EL (cell line): ENCODE measurements at places on chromosomes 16 and 17.
A peak's percentile ranks its signal among the peaks of the same experiment; 100 is the strongest.

DNA sequence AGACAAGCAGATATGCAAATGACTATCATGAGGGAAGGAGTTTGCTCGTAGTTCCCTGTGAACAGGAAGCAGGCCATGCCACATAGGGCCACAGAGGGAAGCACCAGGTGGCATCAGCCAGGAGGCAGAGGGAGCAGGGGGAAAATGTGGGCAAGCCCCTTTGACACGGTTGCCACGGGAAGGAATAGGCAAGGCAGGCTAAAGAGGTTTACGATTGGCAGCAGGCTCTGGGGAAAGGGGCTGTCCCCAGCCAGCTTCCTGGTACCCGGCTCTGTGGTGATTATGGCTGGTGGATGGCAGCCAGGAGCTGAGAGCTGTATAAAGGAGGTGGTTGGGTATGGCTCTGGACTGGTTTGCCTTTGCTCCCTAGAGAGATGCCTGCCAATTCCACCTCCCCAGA lies 848 bp downstream of the CES3 start:
- DNase-seq = no peak

- DNase-seq = no peak
These were observed 66.5 kb upstream of the LGALS9 start for GRCh38 chr17:27564463-27564862.

GRCh38 chr16:67936880-67937605 lies 393 bp upstream of the PSMB10 start:
- DNase-seq = peak; percentile 79

GRCh38 chr17:63786971-63787711 lies 13.2 kb downstream of the DDX42 start:
- no peak for DNase-seq

GRCh38 chr16:54034684-54035083 lies 251.9 kb downstream of the IRX3 start:
- DNase-seq = peak; percentile 2

GRCh38 chr16:1496464-1496863 lies 3.3 kb downstream of the TELO2 start:
- no peak for DNase-seq

DNA sequence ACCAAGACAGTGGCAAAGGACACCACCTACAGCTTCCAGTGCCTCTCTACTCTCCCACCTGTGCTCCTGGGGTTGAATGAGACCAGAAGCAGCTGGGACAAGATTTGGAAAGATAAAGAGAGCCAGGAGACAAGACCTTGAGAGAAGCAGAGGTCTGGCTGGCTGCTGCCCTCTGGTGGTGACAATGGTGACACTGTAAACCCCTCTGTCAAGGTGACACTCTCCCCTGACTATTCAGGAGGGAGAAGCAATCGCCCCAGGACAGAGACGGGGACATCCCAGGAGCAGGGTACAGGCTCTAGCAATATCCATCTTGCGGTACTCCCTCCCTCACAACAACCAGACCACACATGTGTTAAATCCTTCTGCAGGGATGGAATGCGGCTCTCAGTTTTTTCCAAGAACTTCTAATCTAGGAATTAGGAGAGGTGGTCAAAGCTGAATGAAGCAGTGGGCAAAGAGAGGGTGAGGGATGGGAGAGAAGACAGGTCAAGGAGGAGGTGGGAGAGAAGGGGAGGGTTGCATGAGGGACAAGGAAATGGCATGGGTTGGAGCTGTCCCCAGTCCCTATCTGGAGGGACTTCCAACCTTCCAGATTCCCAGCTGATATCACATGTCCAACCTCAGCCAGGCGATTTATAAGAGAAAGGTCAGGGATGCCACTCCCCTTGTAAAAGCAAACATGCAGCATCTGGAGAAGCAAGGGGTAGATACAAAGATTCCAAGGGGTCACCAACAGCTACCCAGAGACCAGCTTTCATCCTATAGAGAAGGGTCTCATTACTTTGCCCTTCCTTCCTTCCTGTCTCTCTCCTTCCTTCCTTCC lies 2.9 kb downstream of the PHOSPHO1 start:
- peak; percentile 69 for DNase-seq

- DNase-seq = no peak
These were observed 42.0 kb downstream of the TBX21 start for GRCh38 chr17:47774987-47775580.

- DNase-seq = no peak
These were observed 162.8 kb downstream of the IRF8 start for GRCh38 chr16:86061721-86062120.

- DNase-seq = peak; percentile 6
These were observed 528 bp downstream of the ITFG1 start for GRCh38 chr16:47460359-47460710.

GRCh38 chr16:50980666-50981065 lies 170.4 kb downstream of the SALL1 start:
- no peak for DNase-seq

- no peak for DNase-seq
These were observed 16.2 kb upstream of the HAS3 start for GRCh38 chr16:69089091-69089910.

DNA sequence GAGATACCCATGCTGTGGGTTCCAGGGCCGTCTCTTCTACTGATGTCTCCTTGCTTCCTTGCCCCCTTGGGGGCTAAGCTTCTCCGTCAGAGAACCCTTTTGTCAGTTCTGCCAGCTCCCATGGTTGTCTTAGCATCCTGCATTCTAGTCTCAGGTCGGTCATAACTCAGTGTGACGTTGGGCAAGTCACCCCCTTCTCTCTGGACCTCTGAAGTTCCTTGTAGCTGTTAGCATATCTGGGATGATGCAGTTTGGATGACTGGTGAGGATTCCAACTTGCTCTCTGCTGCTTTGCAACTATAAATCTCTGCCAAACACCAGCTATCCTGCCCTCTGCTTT lies 8.9 kb upstream of the MYL4 start:
- no peak for DNase-seq

DNA sequence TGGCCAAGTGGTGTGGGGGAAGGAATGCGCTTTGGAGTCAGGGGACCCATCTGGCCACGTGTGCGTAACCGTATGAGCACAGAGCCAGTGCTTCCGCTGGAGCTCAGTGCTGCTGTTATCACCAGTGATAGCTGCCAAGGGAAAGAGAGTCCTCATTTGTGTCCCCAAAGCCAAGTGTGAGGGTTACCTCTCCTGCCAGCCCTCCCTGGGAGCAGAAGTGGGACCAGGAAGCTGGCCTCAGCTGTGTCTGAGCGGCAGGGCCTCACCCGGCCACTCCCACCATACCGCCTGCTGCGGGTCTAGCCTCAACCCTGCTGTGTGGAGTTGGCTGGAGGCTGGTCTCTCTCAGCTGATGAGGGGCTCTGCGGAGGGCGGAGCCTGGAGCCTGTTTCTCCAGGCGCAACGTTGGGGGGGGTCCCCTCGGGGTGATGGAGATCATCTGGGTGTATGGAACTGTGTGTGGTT lies 44.5 kb downstream of the MEAK7 start:
- no peak for DNase-seq

GRCh38 chr17:33324736-33325135 lies 31.6 kb upstream of the ASIC2 start:
- no peak for DNase-seq

GRCh38 chr17:76500074-76500746 lies 1.0 kb downstream of the RHBDF2 start:
- no peak for DNase-seq

- peak; percentile 32 for DNase-seq
These were observed 757 bp downstream of the ORMDL3 start for GRCh38 chr17:39926588-39927100.

- DNase-seq = no peak
These were observed 21.5 kb downstream of the COPZ2 start for GRCh38 chr17:48016112-48016511.

DNA sequence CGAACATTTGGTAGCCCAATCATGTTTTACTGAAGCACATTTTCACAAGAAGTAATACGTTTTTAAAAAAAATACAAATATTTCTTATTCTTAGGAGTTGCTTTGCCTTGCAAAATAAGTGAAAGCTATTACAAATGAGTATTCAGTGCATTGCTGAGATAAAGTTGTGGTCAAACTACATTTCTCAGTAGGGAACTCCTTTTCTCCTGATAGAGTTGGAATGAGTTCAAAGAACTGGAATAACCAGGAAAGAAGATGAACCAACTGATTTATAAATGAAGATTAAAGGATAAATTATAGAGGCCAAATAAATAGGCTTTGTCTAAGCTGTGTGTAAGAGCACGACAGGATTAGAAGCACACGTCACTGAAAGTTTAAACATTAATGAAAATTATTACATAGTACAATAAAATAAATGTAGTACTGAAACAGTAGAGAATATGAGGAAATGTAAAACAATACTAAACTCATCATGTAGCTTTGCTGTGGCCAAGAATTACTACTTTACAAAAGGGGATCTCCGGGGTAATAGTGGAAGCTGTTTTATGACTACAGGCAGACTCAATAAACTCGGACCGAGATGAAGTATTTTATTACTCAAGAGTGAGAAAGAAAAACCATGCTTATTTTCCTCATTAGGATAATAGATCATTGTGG lies 73.6 kb downstream of the KCNJ2 start:
- DNase-seq = no peak

GRCh38 chr16:50992350-50993032 lies 158.6 kb downstream of the SALL1 start:
- no peak for DNase-seq

GRCh38 chr16:86735727-86736126 lies 157.4 kb downstream of the FOXL1 start:
- DNase-seq = no peak

- DNase-seq = peak; percentile 52
These were observed 8.6 kb upstream of the UBE2I start for GRCh38 chr16:1300664-1301476.

DNA sequence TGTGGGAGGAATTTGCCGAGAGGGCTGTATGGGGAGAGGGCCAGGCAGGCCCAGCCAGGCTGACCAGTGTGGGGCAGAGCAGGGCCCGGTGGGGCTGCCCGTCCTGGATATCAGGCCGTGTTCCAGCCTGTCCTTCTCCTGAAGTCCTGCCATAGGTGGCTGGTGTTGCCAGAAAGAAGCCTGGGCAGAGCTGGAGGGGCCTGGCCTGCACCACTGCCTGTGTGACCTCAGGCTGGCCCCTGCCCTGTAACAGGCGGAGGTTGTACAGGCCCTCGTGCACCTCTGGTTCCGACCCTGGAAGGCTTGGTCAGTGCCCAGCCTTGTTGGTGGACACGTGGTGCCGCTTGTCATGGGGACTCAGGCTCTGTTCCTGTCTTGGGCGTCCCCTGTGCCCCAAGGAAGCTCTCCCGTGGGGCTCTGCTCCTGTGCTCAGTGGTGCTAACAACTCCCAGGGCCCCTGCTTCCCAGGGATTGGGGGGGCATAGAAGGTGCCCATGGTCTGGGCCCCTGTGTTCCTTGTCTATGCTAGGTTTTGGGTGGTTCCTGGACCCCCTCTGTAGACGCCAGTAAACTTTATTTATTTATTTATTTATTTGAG lies 33.3 kb downstream of the ADCY7 start:
- DNase-seq = no peak

DNA sequence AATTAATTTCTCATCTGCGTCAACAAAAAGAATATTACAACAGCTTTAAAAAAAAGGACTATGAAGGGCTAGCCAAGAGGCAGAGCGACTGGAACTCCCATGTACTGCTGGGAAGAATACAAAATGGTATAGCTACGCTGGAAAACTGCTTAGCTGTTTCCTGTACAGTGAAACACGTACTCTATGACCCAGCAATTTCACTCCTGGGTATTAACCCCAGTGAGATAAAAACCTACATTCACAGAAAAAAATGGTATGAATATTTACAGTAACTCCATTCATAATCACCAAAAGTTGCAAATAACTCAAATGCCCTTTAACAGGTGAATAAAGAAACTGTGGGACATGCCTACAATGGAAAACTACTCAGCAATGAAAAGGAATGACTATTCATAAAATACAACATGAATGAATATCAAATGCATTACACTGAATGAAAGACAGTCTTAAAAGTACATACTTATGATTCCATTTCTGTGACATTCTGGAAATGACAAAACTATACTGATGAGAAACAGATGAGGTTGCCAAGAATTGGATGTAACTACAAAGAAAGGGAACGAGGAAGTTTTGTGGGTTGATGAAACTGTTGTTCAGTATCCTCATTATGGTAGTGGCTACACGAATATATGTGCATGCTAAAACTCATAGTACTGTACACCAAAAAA lies 27.6 kb downstream of the CMTM4 start:
- DNase-seq = peak; percentile 41

DNA sequence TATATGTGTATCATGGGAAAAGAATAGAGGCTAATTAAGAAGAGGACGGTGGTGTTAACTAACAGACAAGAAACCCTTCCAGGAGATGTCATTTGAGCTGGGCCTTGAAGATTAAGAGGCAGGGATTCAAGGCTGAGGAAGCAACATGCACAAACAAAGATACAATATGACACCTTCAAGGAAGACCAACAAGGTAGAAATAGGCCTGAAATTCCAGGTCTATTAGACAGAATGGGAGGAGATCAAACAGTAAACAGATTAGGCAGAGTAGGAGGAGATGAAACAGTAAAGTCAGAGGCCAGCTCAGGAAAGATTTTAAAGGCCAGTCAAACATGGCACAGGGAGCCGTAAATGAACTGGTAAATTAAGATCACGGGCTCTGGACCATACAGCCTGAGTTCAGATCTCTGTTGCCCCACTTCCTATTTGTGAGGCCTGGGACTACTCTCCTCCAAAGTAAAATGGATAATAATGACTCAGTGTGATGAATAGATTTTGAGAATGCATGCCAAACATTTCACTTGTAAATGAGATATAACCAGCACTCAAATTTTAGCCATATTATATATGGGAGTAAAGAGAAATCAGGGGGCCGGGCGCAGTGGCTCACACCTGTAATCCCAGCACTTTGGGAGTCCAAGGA lies 38.9 kb downstream of the USP31 start:
- DNase-seq = no peak

DNA sequence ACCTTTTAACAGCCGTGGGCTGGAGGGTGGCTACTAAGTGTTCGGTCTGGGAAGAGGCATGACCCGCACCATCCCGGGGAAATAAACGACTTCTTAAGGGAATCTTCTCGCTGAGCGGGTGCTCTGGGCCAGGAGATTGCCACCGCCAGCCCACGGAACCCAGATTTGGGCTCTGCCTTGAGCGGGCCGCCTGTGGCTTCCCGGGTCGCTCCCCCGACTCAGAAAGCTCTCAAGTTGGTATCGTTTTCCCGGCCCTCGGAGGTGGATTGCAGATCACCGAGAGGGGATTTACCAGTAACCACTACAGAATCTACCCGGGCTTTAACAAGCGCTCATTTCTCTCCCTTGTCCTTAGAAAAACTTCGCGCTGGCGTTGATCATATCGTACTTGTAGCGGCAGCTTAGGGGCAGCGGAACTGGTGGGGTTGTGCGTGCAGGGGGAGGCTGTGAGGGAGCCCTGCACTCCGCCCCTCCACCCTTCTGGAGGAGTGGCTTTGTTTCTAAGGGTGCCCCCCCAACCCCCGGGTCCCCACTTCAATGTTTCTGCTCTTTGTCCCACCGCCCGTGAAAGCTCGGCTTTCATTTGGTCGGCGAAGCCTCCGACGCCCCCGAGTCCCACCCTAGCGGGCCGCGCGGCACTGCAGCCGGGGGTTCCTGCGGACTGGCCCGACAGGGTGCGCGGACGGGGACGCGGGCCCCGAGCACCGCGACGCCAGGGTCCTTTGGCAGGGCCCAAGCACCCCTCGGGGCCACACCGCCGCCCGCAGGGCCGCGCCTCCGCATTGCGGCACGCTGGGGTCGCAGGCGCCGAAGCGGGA lies 3.6 kb upstream of the CBX4 start:
- peak; percentile 34 for DNase-seq

- DNase-seq = no peak
These were observed 299.8 kb downstream of the SEC14L1 start for GRCh38 chr17:77440560-77440981.

- peak; percentile 72 for DNase-seq
These were observed 88.2 kb downstream of the WDR59 start for GRCh38 chr16:74896389-74897370.
